NCI-H1436 (cell line): ENCODE measurements at places on chromosomes 4 and X.

DNA sequence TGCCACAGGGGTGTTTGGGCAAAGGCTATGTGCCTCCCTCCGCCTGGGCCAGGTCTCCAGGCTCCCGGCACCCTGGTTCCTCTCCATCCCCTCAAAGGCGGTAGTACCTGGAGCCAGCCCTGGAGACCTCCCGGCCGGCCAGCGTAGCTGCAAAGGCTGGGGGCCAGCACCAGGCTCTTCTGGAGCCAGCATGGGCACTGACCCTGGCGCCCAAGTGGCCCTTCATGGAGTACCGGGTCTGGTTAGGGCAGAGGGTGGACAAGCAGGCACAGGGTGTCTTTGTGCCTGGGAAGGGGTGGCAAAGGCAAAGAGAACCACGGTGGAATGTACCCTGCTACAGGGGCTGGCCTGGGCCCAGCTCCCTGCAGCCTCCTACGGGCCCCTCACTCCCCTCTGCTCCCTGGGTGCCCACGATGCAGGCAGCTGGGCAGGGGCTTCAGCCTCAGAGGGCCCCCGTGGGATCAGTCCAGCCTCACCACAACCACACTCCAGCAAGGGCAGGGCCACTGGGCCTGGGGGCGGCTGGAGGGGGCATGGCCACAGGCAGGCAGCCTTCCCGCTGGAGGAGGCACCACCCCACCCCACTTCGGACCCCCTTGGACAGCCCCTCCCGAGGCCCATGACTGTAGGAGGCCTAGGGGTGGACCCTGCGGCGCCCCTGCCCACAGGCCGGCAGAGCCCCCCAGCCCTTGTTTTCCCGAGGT lies 112.9 kb upstream of the NKX1-1 start:
- no peak for DNase-seq

GRCh38 chrX:132877954-132878536 lies 80.4 kb downstream of the HS6ST2 start:
- DNase-seq = no peak

GRCh38 chr4:67291644-67292043 lies 253.7 kb downstream of the CENPC start:
- no peak for DNase-seq

DNA sequence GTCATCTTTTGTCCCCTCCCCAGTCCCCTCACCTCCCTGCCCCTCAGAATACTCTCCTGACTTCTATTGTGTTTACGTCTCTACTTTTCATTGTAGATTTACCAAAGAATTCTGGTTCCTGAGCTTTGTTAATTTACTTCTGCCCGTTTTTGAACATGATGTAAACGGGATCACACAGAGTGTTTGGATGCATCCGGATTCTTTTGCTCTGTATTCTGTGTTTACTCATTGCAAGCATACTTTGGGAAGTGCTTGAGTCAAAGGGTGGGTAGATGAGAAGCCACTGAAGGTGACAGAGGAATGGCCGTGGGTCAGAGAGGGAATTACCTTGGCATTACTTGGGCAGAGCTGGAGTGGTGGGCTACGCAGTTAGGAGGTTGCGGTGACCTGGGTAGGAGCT lies 18.0 kb downstream of the CLCN4 start:
- no peak for DNase-seq

DNA sequence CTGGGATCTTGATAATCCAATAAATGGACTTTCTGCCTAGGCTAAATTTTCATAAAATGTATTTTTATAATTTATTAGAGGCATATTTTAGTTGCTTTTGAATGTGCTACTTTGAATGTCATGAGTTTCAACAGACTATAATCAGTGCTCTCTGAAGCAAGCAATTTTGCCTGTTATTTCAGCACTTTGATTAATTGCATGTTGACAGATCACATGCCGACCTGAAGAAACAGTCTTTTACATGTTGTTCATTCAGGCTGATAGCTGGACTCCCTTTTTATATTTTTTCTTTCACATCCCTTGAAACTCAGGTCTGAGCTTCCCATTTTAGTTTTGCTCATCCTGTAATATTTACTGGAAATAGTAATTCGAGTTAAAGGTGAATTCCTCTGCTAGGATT lies 341.0 kb downstream of the NAP1L3 start:
- no peak for DNase-seq

- no peak for DNase-seq
Measured at GRCh38 chrX:63785708-63786040, 660 bp upstream of the ARHGEF9 start.

DNA sequence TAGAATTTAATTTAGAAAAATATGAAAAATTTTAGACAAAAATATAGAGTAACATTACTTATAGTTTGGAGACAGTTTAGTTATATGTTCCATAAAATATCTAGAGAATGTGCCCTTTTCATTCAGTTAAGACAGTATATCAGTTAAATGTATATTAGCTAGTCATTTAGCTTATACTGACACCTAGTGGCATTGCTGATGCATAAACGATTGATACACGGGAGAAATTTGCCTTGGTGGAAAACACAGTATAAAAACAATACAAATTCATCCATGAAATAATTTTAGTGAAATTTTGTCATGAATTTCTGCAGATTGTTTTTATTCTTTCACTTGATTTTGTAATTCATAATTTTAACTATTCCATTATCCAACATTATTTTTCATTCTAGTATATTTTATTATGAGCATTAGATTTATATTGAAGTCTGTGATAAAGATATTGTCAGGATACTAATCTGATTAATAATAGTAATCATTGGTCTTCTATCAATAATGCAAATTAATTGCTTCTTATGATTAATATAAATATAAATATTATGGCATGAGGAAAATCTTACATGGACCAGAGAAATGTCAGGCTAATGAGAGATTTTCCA lies 219.0 kb downstream of the TLL1 start:
- peak; percentile 46 for DNase-seq

DNA sequence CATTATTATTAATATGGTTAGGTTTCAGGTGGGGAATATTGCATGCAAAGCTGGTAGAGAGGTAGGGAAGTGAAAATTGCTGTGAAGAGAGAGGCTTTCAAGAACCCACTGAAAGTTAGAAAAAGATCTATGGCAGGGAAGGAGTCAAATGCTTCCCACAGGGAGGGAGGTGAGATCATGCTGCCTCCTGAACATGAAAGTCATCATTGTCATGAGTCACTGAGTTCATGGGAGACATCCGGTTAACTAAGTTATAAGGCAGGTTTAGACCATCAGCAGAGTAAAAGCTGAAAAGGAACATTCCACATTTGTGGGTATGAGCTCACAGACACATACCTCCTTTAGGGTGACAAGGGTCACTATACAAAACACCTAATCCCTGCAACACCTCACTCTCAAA lies 16.2 kb downstream of the GATB start:
- no peak for DNase-seq

- no peak for DNase-seq
Measured at GRCh38 chr4:15521442-15522039, 51.9 kb downstream of the CC2D2A start.

- DNase-seq = no peak
Measured at GRCh38 chrX:127404161-127404560, 584.6 kb downstream of the PRR32 start.

GRCh38 chr4:177490769-177491168 lies 48.5 kb upstream of the AGA start:
- DNase-seq = no peak

DNA sequence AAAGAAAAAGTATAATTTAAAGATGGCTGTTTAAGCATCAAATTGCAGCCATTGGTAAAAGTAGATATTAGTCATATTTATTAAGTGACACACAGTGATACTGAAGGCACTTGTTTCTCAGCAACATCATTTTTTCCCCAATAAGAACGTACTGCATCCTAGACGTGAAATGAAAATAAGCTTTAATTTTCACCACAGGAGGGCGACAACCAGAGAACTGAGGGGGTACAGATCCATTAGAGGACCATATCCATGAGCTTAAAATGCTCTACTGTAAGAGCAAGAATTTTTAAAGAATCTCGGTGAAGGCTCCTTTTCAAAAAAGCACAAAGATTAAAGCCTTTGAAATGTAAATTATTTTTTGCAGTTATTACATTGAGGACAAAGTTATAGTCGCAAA lies 33.4 kb downstream of the FRG1 start:
- no peak for DNase-seq

- DNase-seq = no peak
Measured at GRCh38 chr4:46258431-46258830, 131.5 kb downstream of the GABRA2 start.

DNA sequence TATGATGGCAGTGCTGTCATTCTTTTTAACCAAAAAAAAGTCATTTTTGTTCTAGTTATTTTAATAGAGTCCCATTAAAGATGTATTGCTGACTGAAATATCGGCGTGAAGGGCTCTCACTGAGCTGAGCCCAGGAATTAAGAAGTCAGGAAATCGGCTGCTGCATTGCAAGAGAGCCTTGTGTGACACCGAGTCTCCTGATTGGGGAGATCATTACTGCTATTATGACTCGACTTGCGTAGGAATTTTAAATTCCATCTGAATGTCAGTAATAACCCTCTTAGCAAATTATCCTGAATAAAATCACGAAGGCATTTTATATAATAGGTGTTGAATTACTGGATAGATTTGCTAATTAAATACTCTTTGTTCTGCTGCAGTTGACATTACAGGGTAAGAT lies 111.5 kb downstream of the POLA1 start:
- DNase-seq = no peak

- no peak for DNase-seq
Measured at GRCh38 chrX:6026980-6027379, 201.7 kb downstream of the NLGN4X start.

DNA sequence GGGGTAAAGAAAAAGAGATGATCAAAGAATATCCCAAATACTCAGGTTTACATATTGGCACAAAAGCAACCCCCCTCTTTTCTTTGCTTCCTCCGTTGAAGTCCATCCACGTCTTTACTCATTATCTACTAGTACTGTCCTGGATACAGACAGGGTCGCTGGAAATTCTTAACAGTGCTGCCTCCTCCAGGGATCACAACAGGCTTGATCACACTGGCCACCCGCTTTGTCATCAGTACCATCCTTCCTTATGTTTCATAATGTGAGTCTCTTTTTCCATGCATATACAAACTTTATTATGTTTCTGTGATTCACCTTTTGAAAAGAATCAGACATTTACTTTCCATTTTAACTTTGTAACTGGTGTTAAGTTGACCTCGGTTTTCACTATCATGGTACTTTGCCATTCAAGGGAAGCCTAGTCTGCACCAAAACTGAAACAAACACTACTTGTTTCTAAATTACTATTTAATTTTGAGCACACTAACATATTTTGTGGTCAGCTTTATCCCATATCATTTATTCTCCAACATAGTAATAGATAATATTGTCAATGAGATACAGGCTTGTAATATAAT lies 387.5 kb upstream of the PPP1R2C start:
- no peak for DNase-seq

DNA sequence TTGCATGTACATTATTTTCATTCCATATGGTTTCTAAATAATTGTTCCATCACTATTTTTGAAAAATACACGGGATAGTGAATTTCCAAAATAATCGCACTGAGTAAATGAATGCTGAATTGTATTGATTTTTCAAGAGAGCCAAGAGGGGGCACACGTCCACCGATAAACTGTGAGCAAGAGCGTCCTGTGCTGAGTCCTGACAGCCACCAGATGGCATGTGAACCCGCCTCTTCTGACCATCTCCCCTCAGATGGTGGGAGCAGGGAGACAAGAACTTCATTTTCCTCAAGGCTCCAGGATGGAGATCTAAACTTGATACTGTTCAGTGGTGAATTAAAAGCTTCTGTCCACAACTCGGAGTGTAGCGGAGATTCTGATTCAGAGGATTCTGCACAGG lies 30.6 kb upstream of the IL9R start:
- peak; percentile 37 for DNase-seq

- no peak for DNase-seq
Measured at GRCh38 chrX:39716401-39716800, 381.4 kb downstream of the BCOR start.

DNA sequence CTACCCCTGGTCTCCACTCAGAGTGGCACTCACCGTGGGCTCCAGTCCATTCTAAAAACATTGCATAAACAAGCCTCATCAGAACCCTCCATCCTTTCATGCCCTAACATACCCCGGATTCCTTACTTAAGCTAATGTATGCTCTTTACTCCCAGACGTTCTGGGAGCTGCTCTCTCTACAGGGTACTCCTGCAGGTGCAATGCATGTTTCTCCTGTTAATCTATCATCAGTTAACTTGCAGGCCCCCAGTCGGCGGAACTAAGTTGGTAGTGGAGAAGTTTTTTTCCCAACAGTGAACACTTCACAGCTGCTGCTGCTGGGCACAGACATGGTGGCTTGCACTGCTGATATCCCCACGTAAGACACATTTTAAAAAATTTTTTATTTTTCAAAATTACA lies 161.6 kb upstream of the FAT1 start:
- no peak for DNase-seq

GRCh38 chr4:128488055-128488705 lies 200.6 kb upstream of the PGRMC2 start:
- DNase-seq = no peak

GRCh38 chrX:31024866-31025265 lies 47.0 kb downstream of the FTHL17 start:
- DNase-seq = no peak

DNA sequence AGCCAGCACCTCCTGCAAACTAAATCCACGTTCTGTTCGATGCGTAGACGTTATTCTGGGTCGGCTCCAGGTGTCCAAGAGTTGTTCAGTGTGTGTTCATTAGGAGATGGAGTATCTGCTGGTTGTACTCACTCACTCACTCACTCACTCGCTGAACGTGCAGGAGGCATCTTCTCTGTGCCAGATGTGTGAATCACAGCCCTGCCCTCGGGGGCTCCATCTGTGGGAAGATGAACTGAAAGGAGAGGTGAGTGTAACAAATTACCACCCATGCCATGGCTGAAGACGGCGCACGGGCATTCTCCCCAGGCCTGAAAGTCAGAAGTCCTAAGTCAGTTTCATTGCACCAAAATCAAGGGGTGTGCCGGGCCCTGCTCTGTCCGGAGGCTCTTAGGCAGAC lies 16.1 kb downstream of the NSG1 start:
- no peak for DNase-seq

GRCh38 chrX:10233173-10233572 lies 76.4 kb downstream of the CLCN4 start:
- DNase-seq = no peak

DNA sequence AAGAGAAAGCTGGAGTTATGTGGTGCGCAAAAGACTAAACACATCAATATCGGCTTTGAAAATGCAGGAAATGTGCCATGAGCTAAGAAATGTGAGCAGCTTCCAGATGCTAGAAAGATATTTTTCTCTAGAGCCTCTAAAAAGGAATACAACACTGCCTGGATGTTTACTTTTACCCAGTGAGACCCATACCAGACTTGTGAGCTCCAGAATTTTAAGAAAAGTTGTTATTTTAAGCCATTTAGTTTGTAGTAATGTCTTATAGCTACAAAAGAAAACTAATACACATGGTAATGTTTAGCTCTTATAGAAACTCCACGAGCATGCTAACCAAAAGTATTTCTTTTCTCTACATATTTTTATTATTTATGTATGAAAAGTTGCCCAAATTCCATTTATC lies 1389.4 kb downstream of the C4orf33 start:
- no peak for DNase-seq

DNA sequence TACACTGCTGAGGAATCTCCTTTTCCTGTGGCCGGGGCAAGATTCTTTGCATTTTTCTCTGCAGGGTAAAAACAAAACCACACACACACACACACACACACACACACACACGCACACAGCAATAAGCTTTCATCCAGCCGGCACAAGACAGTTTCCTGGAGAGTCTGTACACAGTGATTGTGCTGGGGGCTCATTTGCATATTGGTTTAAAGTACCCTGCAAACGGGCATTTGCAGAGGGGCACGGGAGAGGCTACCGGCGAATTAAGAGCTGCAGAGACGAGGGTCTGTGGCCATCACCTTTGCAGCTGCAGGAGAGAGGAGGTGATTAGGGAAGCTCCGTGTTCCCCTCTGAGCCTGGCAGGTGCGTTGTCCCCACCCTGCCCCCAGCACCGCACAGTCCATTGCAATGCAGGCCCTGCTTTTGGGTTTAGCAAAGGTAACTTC lies 219.9 kb downstream of the SHOX start:
- DNase-seq = no peak
